ENCODE measurements at places on chromosomes 7 and 10.

GRCh38 chr10:13051126-13051694 is 48.8 kb upstream of the OPTN start:
- DNase-seq, result no peak

- no peak for DNase-seq
Observed at GRCh38 chr10:75293446-75293820, 57.7 kb upstream of the COMTD1 start.

DNA sequence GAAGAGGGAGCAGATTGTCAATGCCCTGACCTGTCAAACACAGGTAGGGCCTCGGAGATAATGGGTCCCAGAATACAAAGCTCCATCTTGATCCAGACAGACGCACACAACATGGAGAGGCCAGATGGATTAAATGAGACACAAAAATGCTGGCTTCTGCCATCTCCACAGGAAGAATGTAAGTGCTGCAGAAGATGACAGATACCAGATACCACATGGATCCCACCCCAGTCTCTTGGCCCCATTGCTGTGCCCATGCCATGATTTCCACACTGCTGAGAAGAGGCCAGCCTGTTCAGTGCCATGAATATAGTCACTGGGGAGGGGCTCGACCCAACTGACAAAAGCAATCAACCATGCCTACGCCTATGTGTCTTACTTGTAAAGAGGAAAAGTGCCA is 487.9 kb downstream of the PARD3 start:
- DNase-seq, result no peak

DNA sequence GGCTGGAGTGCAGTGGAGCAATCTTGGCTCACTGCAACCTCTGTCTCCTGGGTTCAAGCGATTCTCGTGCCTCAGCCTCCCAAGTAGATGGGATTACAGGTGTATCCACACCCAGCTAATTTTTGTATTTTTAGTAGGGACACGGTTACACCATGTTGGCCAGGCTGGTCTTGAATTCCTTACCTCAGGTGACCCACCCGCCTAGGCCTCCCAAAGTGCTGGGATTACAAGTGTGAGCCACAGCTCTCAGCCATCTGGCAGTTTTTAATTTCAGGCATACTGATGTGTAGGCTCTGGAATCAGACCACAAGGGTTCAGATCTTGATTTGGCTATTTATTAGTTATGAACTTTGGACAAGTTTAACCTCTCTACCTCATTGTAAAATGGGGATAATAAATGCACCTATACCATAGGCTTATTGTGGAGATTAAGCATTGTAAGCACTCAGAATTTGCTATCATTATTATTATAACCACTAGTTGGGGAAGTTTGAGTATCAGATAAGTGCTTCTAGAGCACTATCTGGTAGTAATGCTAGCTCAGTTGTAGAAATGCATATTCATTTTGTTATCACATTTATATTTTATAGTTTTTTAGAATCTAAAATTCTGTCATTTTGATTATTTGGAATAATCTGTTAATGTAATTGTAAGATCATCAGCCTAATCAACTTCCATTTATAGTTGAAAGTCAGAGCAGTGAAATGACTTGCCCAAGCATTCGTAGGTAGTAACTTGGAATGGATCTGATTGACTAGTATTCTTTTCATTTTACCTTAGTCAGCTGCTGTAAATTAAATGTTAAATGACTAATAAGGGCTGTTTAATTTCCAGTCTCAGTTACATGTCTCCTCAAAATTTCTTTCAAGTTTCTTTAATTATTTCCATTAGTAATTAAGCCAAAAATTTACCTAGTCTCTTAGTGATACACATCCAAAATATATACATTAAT is 22.5 kb downstream of the KMT2E start:
- DNase-seq, result no peak

DNA sequence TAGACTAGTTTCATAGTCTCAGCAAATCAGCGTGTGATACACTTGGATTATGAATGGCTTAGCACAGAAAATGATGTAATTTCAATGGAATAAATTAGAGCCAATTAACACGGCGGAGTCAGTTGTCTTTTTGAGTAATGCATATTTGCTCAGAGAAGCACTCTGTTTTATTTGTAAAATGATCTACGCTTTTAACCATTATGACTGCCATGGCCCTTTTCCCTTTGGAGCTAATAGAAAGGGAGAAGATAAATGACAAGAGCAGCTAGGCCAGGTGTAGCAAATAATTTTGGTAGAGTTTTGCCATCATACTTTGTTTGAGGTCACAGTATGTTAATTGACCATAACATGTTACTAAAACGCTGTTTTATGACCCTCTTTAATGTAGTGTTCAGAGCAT is 86.8 kb downstream of the GPR158 start:
- DNase-seq, result no peak

- no peak for DNase-seq
Observed at GRCh38 chr7:24279512-24279911, 4.5 kb upstream of the NPY start.

DNA sequence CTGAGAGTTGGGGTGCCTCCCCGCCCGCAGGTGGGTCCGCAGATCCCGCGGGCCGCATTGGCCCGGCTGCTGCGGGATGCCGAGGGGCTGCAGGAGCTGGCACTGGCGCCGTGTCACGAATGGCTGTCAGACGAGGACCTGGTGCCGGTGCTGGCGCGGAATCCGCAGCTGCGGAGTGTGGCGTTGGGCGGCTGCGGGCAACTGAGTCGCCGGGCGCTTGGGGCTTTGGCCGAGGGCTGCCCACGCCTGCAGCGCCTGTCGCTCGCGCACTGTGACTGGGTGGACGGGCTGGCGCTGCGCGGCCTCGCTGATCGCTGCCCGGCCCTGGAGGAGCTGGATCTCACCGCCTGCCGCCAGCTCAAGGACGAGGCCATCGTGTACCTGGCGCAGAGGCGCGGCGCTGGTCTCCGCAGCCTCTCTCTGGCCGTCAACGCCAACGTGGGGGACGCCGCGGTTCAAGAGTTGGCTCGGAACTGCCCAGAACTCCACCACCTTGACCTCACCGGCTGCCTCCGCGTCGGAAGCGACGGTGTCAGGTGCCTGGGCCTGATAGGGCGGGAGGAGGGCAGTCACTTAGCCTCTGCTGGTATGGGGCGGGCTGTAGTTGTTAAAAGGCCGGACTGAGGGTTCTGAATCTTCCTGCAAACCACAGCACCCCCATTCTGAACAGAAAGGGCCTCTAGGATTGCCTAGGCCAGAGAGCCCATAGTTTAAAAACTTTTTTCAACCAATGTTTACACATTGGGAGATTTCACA is 1.3 kb downstream of the FBXL15 start:
- no peak for DNase-seq

- DNase-seq, result peak; percentile 64
Observed at GRCh38 chr10:30111340-30112022, 52.1 kb upstream of the JCAD start.

- DNase-seq, result no peak
Observed at GRCh38 chr10:108899670-108900069, 1023.6 kb downstream of the XPNPEP1 start.

DNA sequence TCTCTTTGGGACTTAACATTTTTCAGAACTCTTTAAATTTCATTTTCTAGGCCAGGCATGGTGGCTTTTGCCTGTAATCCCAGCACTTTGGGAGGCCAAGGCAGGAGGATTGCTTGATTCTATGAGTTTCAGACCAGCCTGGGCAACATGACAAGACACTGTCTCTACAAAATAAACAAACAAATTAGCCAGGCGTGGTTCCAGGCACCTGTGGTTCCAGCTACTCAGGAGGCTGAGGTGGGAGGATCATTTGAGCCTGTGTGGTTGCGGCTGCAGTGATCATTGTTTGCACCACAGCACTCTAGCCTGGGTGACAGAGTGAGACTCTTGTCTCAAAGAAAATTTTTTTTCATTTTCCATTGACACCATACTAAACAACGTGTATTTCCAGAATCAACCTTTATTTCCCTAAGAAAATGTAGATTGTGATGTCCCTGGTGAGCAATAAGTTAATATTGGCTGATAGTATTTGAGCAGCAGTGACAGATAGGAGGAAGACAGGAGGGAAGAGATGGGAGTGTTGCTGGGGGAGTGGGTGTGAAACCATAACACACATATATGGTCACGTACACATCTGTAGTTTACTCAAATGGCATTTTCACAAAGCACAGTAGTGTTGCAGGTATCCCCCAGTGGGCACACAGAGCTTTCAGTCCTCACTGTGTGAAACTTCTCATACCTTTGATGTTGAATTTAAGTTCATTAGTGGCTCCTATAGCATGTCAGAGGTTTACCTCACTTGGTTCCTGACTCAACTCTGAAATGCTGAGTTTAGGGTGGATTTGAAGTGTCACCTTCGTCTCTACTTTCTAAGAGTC is 205.6 kb downstream of the AUTS2 start:
- no peak for DNase-seq

DNA sequence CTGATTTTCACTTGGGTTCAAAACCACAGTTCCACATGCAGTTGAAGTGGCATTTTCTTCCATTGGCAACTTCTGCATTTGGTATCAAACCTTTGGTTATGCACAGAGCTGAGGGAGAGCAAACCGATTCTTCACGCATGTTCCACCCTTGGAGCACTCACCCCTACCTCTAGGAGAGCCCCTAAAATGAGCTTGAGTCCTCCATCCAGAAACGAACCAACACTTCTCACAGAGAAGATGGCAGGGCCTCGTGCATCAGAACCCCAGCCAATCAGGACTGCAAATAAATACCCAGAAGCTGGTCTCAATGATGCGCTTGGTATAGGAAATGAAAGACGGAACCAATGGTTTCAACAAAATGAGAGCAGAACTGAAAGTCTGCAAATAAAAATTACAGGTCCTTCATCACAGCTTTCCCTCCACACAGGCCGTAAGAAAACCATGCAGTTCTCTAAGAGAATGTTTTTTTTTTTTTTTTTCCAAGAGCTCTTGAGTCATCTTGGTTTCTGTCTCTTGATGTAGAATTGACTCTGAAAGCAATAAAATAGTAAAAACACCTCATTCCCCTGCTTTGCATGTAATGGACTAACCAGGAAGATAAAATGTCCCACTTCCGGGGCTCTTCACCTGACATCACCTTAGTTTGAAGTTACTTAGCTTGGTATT is 23.9 kb downstream of the KLF6 start:
- no peak for DNase-seq

DNA sequence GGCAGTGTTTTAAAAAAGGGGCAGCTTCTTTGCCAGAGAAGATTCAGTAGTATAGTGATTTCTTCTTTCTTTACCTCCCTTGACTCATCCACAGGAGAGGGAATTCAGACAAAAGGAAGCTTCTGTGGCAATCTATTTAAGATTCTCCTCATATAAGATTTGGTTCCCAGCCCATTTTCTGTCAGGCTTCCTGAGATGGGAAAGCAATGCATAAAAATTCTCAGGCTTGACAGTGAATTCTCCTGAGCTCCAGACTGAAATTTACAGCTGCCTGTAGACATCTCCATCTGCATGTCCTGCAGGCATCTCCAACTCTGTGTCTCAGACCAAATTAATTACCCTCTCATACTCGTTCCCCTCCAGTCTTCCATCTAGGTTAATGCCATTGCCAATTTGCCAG is 72.8 kb downstream of the TSPAN12 start:
- no peak for DNase-seq

- no peak for DNase-seq
Observed at GRCh38 chr10:14468023-14468441, 137.3 kb upstream of the FRMD4A start.

DNA sequence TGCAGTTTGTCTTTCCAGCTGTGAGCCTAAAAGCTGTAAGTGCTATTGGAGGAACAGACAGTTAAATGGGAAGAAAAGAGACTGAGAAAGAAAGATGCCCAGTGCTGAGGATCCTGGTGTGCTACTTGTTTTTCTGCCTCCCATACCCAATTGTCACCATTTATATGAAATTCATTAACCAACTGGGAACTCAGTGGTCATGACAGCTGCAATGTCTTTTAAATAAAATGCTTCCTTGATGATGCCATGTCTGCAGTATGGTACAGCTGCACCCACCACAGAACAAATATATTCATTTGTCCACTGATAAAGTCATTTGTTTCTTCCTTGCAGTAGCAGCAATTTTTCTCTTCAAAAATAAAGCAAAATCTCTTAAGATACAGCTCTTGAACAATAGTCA is 15.6 kb upstream of the RTKN2 start:
- no peak for DNase-seq

- peak; percentile 75 for DNase-seq
Observed at GRCh38 chr7:66413379-66414114, 208.4 kb downstream of the TPST1 start.

GRCh38 chr7:158422887-158423560 is 164.6 kb downstream of the PTPRN2 start:
- DNase-seq, result no peak

DNA sequence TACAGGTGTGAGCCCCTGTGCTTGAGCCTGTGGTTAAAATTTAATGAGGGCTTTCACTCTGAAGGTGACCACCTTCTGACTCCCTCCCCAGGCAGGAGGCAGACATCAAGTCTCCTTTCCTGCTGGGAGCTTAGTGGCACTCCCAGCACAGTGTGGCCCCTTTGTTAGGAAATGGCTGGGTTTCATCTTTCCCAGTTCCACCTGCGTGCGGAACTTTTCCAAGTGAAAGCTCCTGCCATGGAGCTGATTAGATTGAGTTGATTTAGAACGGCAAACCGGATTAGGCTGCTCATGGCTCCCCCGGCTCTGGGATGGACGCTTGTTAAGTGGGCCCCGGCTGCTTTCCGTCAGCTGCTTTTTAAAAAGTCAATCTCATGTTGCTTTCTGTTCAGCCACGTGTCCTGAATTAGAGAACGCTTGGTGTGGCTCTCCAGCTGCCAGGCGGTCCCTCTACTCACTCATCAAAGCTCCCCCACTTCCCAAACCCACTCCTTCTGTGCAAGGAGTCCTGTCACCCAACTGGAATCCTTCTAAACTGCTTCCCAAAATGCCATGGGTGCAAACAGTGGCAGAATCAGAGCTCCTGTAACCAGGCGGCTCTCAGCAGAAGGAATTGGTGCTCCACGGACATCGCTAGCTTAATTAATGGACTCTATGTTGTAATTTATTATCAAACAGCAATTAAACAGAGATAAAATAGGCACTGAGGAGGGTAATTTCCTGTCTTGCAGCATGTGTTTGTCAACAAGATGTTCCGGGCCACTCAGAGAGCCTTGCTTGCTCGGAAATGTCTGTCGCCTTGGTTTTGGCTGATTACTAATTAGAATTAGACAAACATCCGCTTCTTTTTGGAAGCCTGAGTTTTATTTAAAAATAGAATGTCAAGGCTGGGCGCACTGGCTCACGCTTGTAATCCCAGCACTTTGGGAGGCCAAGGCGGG is 551.2 kb downstream of the GALNT17 start:
- DNase-seq, result peak; percentile 3

DNA sequence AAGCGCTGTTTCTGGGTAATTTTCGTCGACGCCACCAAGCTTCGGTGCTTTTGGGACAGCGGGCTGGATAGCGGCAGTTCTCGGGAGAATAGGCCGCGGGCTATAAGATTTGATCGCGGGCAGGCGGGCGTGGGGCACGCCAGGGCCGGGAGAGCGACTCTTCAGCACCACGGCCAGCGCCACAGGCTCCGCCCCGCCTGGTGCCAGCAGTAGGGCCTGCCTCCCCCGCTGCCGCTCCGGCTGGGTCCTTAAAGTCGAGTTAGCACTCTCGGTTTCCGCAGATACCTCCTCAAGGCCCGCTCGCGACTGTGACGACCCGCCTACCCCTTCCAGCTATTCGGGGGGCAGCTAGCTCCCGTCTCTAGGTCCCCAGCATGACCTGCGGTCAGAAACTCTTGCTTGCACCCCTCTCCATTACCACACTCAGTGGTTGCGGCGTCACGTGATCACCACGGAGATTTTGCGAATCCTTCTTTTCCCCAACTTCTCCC is 9.4 kb downstream of the NXPH1 start:
- peak; percentile 6 for DNase-seq

GRCh38 chr10:124693801-124694416 is 50.3 kb downstream of the FAM53B start:
- DNase-seq, result no peak

GRCh38 chr10:22454634-22455033 is 109.3 kb downstream of the SPAG6 start:
- DNase-seq, result no peak

- DNase-seq, result no peak
Observed at GRCh38 chr10:133442191-133442966, 11.4 kb upstream of the SCART1 start.

Data from fibroblast of villous mesenchyme (primary cell).